Stimulated activated CD8-positive, alpha-beta memory T cell treated with anti-CD3 and anti-CD28 coated beads, Interleukin-15, amount 100 ng/mL, for 24 hours (primary cell): ENCODE measurements at places on chromosomes 6 and 20.
A peak's percentile ranks its signal among the peaks of the same experiment; 100 is the strongest.

- DNase-seq = no peak
Measured at GRCh38 chr6:146583966-146584365, 14.8 kb upstream of the ADGB start.

DNA sequence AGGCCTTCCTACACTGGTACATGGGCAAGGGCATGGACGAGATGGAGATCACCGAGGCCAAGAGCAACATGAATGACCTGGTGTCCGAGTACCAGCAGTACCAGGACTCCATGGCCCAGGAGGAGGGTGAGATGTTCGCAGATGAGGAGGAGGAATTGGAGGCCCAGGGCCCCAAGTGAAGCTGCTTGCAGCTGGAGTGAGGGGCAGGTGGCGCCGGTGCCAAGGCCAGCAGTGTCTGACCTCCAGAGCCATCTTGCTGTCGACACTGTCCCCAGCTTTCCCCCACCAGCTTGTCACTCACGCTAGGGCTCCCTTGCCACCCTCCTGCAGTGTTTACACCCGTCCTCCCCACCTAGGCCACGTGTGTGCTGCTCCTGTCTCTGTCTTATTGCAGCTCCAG, 12.2 kb downstream of the GABRR2 start:
- no peak for DNase-seq

- DNase-seq = peak; percentile 22
Measured at GRCh38 chr20:50575865-50576720, 65.9 kb downstream of the PTPN1 start.

DNA sequence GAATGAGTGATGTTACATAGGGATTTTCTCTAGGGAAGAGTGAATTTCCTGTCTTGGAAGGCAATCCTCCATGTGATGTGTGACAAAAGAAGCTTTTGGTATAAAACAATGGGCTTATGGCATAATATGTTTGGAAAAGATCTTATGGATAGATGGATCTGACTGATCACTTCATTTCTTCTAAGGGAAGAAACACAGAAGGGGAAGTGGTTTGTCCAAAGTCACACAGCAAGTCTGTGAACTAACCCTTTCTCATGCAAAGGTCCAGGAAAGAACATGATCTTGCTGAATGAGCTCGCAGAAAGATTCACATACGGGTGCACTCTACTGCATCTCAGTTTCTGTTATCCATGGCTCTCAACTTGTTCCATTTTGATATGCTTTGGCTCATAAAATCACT, 575.9 kb upstream of the JAG1 start:
- DNase-seq = no peak

DNA sequence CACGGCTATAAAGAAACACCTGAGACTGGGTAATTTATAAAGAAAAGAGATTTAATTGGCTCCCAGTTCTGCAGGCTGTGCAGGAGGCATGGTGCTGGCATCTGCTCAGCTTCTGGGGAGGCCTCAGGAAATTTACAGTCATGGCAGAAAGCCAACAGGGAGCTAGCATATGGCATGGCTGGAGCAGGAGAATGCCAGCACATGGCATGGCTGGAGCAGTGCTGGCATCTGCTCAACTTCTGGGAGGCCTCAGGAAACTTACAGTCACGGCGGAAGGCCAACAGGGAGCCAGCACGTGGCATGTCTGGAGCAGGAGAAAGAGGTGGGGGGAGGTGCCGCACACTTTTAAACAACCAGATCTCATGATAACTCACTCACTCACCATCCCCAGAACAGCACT, 32.5 kb upstream of the DACT2 start:
- no peak for DNase-seq

GRCh38 chr20:49323622-49324238, 45.9 kb upstream of the ZNFX1 start:
- DNase-seq = no peak
